ENCODE measurements at places on chromosomes 11 and 22.

- DNase-seq, result no peak
These were observed 12.0 kb downstream of the PPIL2 start for GRCh38 chr22:21677606-21678443.

DNA sequence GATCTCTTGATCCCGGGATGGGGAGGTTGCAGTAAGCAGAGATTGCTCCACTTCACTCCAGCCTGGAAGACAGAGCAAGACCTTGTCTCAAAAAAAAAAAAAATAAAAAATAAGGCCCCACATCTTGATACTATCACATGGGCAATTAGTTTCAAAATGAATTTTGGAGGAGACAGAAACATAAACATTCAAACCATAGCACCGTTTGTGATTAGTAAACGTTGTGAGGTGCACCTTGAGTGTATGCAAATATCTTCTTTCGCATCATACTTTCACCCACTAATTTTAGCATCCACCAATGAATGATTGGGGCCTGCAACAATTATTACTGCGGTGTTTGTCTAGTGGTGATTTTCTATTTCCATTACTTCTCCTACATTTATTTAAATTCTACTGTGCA, 11.0 kb upstream of the SPDYC start:
- DNase-seq, result no peak

DNA sequence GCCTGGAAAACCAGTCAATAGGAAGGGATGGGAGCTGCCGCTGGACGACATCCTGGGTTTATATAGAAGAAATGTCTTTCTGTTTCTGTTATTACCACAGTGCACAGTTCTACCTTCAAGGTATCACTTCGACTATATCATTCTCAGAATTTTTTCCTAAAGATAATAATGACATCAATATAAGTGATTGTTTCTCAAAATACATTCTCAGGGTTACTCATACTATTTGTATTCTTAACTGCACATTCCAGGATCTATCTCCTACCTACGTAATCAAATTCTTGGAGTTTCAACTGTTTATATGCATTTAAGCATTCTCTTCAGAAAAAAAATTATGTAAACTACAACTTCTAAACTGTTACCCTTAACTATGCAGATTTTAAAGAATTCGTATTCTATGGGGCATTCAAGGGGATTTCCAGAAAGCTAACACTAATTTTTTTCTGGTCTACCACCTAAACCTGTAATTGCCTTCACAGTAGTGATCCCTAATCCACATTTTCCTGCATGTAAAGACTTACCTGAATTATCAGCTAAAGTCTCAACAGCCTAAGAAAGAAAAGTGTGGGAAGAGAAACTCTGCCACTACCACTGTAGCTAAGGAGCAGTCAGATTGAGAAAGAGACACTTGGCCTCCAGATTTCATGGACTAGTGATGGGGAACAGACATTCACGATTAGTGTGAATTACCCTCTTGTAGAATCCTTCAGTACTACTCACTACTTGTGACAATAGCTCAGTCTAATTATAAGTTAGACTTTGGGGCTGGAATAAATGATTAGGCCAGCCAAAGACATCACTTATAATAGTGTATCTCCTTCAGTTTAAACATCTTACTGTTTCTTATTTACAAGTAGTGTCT, at the start of gene OR51B5:
Gene OR51B5, minus strand, starts transcription at position 51 of the 862 bp plus-strand sequence. Its CDS starts 0 bp downstream, at position 51.
- DNase-seq, result no peak

DNA sequence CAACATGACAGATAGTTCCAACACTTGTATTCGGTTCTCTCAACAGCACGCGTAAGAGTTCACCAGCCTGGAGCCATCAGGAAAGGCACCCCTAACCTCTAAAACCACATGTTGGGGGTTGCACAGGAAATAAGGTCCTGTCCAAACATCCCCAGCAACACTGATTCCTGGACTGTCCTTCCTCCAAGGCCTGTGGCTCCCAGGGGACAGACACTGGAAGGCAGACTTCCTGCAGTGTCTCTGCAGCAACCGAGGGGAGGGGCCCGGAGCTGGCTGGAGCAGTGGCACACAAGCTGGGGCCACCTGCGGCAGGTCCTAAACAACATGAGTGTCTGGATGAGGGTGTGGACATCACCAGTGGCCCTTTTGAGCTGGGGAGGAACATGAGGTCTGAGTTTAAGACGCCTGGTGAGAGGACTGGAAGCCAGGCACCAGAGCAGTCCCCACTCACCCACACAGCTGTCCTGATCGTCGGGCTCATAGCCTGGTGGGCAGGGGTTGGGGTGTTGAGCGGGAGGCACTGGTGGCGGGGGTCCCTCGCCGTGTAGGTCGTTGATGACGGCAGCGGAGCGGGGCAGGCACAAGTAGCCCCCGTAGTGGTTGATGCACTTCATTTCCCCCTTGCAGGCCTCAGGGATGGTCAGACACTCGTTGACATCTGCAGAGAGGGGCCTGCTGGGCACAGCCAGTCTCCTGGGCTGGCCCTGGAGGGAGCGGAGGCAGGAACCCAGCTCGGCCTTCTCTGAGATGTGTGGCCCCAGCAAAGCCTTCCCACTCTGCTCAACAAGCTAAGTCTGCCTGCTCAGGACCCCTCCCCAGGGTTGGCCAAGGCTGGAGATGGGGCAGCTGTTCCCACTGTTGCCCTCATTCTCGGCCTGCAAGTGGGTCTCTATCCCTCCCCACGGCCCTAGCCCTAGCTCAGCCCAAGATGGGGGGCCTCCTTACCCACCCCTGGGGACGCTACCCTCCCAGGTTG, 1.6 kb downstream of the EFEMP2 start:
- DNase-seq, result no peak

DNA sequence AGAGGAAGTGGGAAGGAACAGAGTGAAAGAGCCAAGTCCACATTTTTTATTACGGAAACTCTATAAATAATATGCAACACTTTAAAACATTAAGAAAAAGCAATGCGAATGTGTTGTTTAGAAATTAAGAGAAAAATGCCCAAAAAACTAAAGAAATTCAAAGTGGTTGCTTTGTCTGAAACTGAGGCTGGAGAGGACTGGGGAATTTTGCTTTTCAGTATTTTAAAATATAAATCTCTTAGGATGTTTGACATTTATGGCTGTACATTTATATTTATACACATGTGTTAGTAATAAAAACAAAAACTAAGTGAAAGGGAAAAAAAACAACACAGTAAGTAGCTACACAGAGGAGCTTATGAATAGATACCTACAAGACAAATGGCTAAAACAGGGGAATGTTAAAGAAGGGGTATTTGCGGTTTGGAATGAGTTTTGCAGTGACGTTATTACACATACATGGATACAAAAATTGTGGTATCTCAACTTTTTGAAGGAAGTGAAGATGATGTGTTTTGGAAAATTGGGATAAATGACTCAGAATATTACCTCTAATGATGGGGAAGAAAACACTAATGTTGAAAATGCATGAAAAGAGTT, 97.0 kb upstream of the DRD2 start:
- DNase-seq, result peak; percentile 76

Data from fibroblast of skin of abdomen (primary cell).